ENCODE measurements at places on chromosomes 6 and 20.

DNA sequence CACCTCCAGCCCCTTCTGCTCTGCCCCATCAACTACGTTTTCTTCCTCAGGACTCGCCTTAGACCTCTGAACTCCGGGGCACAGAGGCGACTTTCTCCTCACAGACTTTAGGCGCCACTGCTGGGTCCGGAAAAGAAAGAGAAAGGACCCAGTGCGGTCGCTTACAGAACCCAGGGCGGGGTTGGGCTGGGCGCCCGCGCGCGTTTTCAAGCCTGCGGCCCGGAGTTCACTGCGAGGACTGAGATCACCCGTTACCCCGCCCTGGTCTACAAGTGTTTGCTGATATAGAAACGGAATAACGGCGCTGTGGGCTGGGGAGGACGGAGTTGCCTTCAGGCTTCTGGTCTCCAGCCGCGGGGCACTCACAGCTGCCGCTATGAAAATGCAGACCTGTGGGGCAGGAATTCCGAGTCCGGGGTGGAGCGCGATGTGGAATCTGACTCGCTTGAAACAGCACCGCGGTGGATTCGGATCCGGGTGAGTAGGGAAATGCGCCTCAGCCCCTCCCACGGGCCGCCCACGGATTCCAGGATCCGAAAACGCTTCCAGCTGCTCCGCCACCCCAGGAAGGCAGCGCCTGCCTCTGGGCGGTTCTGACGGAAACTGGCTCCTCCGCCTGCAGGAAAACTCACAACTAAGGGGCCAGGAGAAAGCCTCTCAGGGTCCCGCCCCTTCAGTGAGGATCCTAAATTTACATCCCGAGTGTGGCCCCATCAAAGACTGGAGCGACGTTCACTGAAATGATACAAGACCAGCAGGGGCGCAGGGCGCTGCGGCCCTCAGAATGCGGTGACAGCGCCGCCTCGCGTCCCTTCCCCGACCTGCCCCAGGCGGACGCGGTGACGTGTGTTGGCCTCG lies 29.4 kb downstream of the HLA-F start:
- DNase-seq = peak; percentile 92

DNA sequence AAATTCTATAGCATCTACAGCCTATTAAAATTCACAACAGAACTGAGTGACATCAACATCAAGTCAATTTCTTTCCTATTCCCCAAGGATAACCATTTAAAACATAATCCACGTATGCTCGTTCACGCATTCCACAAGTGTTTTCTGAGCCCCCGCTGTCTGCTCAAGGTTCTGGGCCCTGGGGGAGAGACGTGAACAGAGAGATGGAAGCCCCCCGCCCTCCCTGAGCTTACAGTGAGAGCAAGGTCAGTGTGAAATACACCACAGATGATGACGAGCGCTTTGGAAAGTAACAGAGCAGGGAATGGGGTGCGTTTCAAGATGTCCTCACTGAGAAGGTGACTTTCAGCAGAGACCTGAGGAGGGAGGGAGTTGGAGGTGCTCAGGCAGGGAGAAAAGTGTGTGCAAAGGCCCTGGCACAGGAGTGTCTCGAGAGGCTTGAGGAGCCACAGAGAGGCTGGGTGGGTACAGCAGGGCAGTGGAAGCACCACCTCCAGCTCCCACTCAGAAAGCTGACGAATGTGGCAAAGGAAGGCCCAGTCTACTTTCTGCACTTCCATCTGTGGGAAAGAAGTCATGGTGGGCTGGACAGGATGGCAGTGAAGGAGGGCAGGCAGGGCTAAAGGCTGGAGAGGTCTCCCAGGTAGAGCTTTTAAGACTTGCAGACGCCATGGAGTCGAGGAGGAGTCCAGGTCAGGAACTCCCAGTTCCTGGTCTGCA lies 88.3 kb downstream of the DLL1 start:
- no peak for DNase-seq

GRCh38 chr20:8782804-8783203 lies 286.1 kb upstream of the PLCB4 start:
- no peak for DNase-seq

DNA sequence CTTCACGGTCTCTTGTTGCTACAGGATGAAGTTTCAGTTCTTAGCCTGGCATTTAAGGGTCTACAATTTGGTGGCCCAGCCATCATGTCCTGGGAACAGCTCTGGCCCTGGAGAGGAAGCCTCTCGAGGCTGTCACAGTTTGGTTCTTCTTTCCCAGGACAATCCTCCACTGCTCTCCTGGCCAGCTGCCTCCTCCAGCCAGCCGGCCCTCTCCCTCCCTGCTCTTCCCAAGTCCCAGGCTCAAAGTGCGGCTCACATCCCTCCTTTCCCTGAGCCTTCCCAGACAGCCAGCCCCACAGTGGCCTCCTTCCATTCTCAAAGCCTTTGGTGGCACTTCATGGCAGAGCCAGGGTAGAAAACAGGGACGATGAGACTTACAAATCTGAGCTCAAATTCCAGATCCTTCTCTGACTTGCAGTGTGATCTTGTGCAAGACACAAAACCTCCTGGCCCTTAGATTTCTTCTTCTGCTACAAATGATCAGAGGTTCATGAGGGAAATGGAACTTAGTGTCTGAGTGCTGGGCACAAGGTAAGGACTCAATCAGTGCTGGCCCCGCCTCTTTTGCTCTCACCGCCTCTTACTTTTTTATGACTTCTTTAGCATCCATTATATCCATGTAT lies 223.8 kb upstream of the ECI2 start:
- DNase-seq = no peak

GRCh38 chr6:149164199-149164750 lies 153.2 kb upstream of the TAB2 start:
- no peak for DNase-seq

GRCh38 chr6:109457562-109457996 lies 2.0 kb upstream of the MICAL1 start:
- no peak for DNase-seq

DNA sequence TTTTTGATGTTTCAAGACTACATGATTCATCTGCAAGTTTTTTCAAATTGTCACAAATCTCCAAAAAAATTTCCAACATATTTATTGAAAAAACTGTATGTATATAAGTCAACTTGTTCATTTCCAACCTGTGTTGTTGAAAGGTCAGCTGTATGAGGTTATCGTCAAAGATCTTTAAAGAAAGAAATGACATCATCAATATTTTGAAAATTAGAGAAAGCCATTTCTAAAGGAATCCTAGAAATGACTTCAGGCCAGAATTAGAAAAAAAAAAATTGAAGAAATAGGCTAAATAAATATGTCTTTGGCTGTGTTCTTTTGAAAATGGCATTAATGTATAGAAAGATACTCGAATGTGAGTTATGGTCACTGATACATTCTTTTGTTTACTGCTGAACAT lies 6.8 kb downstream of the RNF146 start:
- no peak for DNase-seq

DNA sequence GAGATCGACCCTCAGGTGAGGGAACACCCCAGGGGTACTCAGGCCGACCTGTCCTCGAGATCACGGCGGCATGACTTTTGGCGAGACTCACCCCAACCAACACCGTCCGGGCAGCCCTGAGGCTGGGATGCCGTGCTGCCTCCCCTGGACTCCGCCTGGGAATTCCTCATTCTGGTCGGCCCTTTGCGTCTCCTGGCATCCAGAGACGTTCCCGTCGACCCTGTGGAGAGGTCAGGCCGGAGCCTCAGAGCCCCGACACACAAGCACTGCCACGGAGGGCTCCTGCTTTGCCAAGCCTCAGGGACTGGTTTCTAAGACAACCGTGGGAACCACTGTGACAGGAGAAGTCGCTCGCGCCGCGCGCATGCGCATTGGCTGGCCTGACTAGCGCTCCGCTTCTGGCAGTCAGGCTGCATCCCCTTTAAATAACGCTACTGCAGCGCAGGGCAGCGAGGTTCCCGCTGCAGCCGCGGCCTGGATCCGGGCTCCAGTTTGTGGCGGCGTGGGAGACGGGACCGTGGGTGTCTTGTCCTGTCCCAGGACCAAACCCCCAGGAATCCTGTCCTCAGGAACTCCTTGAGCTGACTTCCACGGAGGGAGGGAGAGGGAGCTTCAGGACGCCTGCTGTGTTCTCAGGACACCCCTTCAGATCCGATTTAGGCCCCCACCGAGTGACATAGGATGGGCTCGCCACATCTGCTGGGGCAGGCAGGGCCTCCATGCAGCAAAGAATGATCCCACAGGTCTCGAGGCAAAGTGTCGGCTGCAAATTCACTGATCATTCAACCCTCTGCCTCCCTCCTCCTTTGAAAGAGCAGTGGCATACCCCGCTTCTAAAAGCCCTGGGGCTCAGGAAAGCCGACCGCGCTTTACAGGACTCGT lies 163.2 kb upstream of the ZNF337 start:
- no peak for DNase-seq

DNA sequence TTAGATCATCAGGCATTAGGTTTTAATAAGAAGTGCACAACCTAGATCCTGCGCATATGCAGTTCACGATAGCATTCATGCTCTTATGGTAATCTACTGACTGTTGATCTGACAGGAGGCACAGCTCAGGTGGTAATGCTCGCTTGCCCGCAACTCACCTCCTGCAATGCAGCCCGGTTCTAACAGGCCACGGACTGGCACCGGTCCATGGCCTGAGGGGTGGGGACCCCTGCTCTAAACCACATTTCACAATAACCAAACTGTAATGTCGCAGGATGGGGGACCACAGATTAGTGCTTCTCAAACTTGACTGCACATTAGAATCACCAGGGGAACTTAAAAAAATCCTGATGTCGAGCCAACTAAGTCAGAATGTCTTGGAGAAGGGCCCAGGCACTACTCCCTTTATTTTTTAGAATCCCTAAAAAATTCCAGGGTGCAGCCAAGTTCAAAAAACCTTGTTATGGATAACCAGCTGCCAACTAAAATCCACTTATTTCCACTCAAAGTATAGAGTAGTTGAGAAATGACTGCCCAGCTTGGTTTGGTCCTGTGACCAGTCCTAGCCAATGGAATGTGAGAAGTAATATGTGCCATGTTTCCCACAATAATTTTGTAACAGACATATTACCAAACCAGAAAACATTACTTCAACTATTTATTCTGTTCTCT lies 3.1 kb downstream of the SHPRH start:
- DNase-seq = peak; percentile 44

GRCh38 chr20:41100001-41100480 lies 37.3 kb upstream of the PLCG1 start:
- DNase-seq = no peak

DNA sequence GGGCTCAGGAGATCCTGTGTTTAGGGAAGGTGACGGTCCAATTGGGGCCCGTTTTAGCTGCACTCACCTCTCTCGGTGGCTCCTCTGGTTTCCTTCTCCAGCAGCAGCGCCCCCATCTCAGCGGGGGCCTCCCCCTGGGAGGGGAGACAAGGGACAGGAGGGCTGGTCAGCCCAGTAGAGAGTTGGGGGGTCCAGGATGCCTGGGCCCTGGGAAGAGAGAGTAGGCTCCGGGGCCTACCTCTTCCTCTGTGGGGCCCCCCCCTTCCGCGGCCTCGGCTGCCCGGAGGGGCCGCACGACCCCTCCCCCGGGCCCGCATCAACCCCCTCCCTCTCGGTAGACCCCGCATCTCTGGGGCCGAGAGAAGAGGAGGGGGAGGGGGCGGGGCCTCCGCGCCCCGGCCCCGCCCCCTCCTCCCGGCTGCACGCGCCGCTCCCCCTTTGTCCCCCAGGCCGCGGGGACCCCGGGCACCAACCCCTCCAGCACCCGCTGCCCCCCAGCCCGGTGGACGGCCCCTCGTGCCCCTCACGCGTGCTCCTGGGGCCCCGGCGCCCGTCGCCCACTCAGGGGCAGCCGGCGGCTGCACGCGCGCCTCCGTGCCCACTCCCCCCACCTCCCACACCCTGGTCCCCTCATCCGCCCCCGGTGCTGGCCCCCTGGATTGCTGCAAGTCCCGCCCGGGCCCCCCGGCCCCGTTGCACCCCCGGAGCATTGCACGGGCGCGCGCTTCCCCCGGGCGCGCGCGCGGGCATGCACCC lies 464 bp downstream of the EHMT2 start:
- no peak for DNase-seq

DNA sequence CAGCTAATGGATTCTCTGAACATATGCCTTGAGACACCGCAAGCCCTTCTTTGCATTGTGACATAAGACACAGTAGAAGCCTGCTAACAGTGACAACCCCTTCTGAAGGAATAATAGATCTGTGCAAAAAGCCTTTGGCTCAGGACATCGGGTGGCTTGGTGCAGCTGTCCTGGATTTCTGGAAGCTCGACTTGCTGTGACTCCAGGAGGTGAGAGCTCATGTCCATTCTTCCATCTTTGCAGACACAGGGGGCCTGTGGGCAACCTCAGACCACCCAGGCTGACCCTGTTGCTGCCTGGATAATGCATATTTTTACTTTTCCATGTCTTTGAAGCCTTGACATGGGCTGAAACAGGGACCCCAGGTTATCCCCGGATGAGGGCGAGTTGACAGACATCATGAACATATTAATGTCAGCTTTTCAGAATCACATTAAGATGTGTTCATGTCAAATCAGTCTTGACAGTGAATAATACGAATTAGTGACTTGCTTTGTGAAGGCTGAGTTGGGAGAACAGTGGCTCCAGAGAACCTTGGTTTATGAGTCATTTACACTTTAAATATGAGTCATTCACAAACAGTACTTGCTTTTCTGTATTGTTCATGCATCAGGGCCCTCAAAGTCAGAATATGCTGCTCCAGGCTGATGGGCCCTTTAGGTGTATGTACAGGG lies 66.8 kb upstream of the IYD start:
- DNase-seq = no peak

DNA sequence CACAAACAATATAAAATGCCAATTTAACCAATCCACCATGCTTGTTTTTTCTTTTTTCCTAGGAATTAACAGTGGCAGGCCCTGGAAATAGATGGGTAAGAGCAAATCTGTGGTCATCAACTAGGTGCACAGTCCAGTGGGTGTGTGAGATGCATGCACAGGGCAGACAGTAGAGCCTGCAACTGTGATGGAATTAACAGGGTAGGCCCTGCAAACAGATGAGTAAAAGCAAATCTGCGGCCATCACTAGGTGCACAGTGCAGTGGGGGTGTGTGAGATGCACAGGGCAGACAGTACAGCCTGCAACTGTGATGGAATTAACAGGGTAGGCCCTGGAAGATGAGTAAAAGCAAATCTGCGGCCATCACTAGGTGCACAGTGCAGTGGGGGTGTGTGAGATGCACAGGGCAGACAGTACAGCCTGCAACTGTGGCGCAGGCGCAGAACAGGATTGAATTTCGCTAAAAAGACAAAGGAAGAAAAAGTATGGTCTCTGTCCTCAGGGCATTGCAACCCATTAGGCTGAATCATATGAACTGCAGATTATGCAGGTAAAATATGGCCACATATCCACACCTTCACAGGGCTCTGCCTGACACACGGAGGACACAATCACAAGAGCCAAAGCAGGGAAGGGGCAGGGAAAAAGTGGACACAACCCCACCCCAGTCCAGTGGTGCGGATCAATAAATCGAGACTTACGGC lies 41.0 kb upstream of the IPCEF1 start:
- DNase-seq = no peak

GRCh38 chr6:39770446-39770845 lies 21.7 kb upstream of the DAAM2 start:
- peak; percentile 69 for DNase-seq
